ENCODE measurements at places on chromosomes 6 and 20. TPM values are rescaled to one million over a fixed set of nuclear protein-coding genes. Genes with fewer than 3 reads are reported as not detected.

DNA sequence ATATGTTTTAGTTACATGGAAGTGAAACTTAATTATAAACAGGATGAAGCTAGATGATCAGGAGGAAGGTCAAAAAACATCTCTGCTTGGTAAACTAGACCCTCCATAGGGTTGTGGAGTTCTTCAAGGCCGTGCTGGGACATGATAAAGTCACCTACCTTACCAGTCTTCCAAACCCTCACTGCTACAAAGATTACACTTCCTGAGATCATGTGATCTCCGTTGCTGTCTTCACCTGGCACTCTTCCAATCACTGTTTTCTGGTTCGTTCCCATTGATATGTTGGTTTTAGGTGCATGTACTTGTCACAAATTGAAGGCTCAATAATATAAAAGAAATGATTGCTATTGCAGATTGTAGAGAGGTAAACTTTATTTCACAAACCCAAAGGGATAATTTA, 161.5 kb upstream of the MAN1A1 start:
- no peak for DNase-seq

- peak; percentile 33 for DNase-seq
Observed at GRCh38 chr20:5531318-5532081, 214.7 kb upstream of the PROKR2 start.

DNA sequence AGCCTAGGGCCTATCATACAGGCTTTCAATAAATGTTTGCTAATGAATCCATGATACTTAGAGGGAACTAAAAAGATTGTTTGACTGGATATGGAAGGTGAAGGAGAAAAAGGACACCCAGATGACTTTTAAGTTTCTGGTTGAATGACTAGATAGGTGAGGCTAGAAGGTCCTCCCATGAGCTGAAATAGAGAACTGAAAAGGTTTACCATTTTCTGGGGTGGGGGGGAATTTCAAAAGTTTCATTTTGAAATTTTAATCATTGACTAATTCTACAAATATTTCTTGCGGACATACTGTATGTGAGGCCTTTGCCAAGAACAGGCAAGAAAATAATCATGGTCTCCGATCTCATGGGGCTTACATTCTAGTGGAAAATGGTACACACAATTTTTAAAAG, 17.9 kb upstream of the ZBTB2 start:
- DNase-seq = no peak

DNA sequence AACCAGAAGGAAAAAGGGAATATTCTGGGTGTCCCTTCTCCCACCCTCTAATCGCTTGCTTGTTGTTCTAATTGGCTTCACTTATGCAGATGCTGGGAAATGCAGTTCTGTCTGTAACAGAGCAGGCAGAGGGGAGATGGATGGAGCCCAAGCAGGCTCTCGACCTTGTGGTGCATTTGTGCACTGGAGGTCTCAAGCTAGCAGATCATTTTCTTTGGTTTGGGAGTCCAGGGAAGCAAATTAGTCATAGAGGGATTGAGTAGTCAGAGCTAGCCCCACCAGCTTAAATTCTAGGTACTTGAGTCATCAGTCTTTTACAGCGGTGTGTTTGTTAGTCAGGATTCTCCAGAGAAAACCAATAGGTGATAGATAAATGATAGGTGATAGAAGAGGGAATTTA, 234.7 kb upstream of the ECI2 start:
- DNase-seq = no peak

CCN6 gene
- total RNA-seq = not detected

- DNase-seq = no peak
Observed at GRCh38 chr20:61104232-61104631, 147.8 kb upstream of the CDH4 start.

BPIFB1 gene
- total RNA-seq = not detected

GRCh38 chr6:73983367-73983766, 287.4 kb downstream of the CD109 start:
- DNase-seq = no peak

DNA sequence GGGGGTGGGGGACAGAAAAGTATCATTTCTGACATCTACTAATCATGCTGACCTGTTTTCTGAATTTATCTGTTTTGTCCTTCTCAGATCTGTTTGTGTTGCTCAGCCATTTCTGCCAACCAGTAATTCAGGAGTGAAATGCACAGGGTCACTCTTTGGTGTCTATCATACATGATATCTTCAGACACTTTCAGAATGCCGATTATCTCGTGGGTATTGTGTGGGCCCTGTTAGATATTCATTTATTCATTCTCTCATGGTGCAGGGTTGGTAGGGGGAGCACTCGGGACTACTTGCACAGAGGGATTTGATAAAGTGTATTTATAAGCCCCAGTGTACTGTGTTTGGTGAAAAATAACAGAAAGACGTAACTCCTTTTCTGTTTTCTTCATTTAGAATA, 101.2 kb upstream of the CITED2 start:
- DNase-seq = no peak

- DNase-seq = no peak
Observed at GRCh38 chr6:27129095-27129815, 118.2 kb upstream of the PRSS16 start.

GRCh38 chr20:22312744-22313346, 271.5 kb downstream of the FOXA2 start:
- no peak for DNase-seq

GRCh38 chr6:107511511-107511993, 21.6 kb downstream of the SOBP start:
- no peak for DNase-seq

- DNase-seq = no peak
Observed at GRCh38 chr6:106146852-106147351, 60.8 kb downstream of the PRDM1 start.

TMEM244 gene
- not detected for total RNA-seq

CPNE5 gene
- total RNA-seq = 1.8 TPM

- no peak for DNase-seq
Observed at GRCh38 chr6:162109480-162110050, 618.0 kb downstream of the PRKN start.

PCSK2 gene
- total RNA-seq = not detected

- no peak for DNase-seq
Observed at GRCh38 chr6:156258981-156259380, 518.2 kb upstream of the ARID1B start.
